ENCODE measurements at places on chromosomes 7 and 10.

GRCh38 chr10:89887830-89888229 is 186.4 kb downstream of the KIF20B start:
- no peak for DNase-seq

GRCh38 chr7:102376964-102377466 is 19.1 kb upstream of the PRKRIP1 start:
- no peak for DNase-seq

DNA sequence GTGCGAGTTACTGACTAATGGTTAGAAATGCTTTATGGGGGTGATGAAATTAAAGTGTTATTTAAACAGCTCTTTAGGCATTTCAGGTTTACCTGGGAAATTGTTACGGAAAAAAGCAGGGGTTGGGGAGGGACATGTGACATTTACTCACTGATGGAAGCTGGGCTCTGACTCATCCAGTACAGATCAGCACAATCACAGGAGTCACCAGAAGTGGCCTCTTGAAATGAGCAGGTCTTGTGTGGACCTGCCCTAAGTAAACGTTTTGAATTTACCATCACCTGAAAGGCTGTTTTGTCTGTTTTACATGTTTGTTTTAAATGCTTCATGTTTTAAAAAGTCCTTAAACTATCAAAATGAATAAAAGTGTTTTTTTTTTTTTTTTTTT is 2.3 kb downstream of the GLRX3 start:
- no peak for DNase-seq

- no peak for DNase-seq
Measured at GRCh38 chr10:74347522-74347921, 196.5 kb downstream of the ADK start.

GRCh38 chr10:82340166-82340565 is 465.2 kb downstream of the NRG3 start:
- DNase-seq: no peak

DNA sequence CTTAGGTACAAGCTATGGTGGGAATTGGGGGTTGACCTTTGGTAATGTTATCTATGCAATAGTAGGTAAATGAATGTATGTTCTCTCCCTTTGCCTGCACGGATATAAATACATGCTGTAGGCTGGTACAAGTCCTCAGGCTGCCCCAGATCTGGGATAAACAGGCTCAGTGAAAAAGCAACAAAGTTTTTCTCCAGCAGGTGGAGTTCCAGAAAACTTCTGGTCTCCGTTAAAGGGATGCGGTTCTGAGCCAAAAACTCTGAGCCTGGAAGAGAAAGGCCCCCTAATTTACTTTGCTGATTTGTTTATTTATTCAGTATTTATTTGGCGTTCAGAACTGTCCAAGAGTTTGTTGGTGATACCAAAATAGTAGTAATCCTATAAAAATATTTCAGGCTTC is 204.7 kb downstream of the ADRA2A start:
- DNase-seq: no peak

DNA sequence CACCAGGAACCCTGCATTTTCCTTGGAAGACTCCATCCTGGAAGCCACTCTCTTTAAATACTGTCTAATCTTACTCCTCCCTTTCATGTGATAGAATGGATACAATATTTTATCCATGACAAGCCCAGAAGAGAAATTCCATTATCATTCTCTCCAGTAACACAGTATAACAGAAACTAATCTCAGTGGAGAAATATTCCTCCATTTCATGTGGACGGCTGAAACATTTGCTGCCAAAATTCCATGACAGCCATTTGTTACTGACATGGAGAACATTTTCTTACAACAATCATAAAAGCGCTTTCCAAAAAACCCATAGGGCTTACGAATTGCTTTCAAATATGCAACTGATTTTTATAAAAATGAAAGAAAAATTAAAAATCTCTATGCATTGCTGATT is 392.8 kb upstream of the KLF6 start:
- no peak for DNase-seq

- DNase-seq: no peak
Measured at GRCh38 chr10:114635797-114636550, 22.1 kb downstream of the ABLIM1 start.

DNA sequence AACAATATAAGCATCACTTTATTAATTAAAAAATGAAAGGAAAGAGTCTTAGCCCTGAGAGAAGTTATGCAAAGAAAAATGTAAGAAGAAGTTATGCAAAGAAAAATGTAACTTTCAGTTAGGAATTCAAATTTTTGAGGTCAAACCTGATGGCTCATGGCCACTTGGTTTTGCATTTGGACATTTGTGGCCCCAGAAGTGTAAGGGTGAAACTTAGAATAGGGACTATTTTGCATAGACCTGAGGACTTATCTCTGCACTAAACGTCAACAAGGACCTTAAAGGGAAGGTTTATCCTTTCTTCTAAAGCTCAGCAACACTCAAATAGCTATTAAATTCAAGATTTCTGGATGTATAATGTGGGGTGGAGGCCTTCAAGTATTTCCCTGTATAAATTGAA is 724.5 kb upstream of the POT1 start:
- no peak for DNase-seq

GRCh38 chr7:754531-755412 is 27.7 kb upstream of the PRKAR1B start:
- DNase-seq: no peak

- no peak for DNase-seq
Measured at GRCh38 chr7:26182706-26183105, 17.8 kb downstream of the HNRNPA2B1 start.

DNA sequence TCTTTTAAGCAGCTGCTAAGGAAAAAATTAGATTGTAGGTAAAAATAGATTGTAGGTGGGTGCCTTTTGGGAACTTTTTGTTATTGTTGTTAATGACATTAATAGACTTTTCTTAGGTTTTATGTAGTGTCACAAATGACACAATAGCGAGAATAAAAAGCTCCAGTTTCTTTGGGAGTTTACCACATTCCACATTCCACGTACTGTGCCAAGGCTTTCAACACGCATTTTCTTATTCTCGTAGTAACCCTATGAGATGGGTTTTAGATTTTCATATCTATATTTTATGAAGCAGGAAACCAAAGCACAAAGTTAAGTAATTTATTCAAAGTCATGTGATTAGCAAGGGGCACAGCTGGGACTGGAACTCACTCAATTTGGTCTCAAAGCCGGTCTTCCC is 103.8 kb downstream of the XRCC2 start:
- DNase-seq: no peak

DNA sequence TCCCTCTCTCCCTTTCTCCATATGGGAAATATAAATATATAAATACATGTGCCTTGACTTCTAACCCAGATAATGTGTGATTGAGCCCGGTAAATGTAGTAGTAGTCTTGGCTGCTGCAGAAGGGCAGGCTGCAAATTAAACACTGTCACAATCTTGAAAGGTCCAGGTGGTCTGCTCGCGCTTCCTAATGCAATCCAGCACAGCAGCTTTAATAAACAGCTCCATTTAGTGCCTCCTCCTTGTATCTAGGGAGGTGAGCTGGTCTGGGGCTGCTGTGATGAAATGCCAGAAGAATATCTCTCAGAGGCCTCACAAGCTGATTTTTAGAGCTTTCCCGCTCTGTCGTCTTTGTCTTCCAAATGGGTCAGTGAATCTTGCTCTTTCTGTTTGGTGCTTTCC is 782 bp downstream of the POU6F2 start:
- DNase-seq: no peak

DNA sequence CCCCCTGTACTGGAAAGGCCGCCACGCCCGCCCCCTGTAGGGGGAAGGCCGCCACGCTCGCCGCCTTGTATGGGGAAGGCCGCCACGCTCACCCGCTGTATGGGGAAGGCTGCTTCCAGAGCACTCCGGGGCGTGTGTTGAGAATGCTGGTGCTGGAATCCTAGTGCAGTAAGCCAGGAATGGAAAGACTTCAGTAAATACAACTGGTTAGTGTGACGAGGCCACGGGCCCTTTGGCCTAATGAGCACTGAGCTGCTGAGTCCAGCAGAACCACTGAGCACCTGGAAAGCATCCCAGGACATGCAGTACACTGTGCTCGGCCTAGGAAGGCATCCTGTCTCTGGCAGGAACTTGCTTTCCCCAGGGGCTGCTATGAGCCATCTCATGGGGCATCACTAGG is 398.9 kb downstream of the PTPRN2 start:
- DNase-seq: no peak

DNA sequence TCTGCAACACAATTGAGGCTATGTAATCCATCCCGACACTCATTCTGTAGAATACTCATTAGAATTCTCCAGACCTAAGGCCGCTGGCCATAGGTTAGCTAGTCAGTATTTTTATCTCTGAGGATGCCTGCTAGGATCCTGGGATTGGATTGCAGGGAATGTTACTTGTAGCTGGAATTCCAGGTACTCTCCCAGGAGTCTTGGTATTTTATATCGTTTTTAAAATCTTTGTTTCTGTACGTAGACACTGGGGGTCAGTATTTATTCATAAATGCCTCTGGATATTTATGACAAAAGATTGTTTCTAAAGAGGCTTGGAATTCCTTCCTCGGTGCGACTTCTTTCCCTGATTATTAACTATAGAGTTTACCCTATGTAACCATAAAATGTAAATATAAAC is 40.1 kb downstream of the BPGM start:
- no peak for DNase-seq

Data from esophagus squamous epithelium (tissue), 5 donors.